Activated CD4-positive, alpha-beta T cell treated with anti-CD3 and anti-CD28 coated beads, Interleukin-2, amount 10 ng/mL, durations not matched to agents 24 days and 14 days (primary cell): ENCODE measurements at places on chromosomes 4 and X. TPM values are rescaled to one million over a fixed set of nuclear protein-coding genes. Genes with fewer than 3 reads are reported as not detected.

GRCh38 chrX:121876305-121876704 is 828.9 kb downstream of the GLUD2 start:
- DNase-seq, result no peak

DNA sequence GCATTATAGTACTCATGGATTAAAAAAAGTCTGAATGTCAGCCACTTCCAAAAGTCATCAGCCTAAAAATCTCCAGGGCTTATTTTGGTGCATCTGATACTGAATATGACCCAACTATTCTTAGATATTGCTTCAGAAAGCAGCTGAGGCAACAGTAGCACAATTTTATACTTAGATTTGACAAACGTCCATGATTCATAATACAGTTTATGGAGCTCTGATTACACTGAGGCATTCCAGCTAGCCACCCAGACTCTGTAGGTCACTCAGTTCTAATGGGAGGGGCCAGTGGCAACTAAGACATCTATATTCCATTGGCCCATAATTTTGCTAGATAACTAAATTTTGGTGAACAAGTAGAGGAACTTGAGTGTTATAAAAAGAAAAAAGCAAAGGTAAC is 10.3 kb downstream of the SPATA4 start:
- DNase-seq, result no peak

DNA sequence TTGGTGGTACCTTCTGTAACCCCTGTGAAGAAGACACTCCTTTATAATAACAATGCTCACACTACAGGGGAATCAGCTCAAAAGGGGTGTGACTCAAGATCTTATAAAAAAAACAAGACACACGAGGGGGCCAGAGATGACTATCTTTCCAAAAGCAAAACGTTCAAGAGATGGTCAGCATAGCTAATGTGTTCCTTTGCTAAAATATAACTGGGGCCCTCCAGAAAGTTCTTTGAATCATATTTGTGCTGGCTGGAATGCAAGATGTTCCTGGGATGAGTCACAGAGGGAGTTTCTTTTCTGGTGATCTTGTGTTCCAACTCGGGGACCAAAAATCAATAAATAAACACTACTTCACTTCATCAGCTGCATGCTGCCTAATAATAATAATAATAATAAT is 46.5 kb downstream of the RAI2 start:
- DNase-seq, result no peak

NSUN7 gene
- total RNA-seq, result 0.12 TPM in 1 of 2 replicates, not detected in the other

- peak; percentile 79 for DNase-seq
Observed at GRCh38 chrX:18354369-18355223, at the start of gene SCML2. TSS of gene SCML2 (minus strand) at chrX:18354688. CDS start at chrX:18334071, 20,617 bp downstream.

SPON2 gene
- total RNA-seq, result 20.7 and 21.6 TPM in 2 replicates

GPAT3 gene
- 3.6 and 3.7 TPM in 2 replicates for total RNA-seq

PKD2 gene
- 10.1 and 12.3 TPM in 2 replicates for total RNA-seq
